ENCODE measurements at places on chromosomes 11 and 22. TPM values are rescaled to one million over a fixed set of nuclear protein-coding genes. Genes with fewer than 3 reads are reported as not detected.

SYT13 gene
- total RNA-seq, result not detected

KCNJ4 gene
- not detected for total RNA-seq

MUC6 gene
- not detected for total RNA-seq

TYR gene
- total RNA-seq, result 0.29 TPM

SCUBE2 gene
- total RNA-seq, result 0.65 TPM
